ENCODE measurements at places on chromosomes 2 and 18.

- no peak for DNase-seq
Measured at GRCh38 chr18:78240101-78240500, 739.5 kb upstream of the SALL3 start.

- DNase-seq = peak; percentile 14
Measured at GRCh38 chr2:48131539-48132270, 225.4 kb upstream of the FBXO11 start.

- DNase-seq = no peak
Measured at GRCh38 chr2:145315053-145315452, 795.1 kb upstream of the ZEB2 start.

GRCh38 chr2:43324259-43325106, 98.1 kb upstream of the ZFP36L2 start:
- DNase-seq = no peak

DNA sequence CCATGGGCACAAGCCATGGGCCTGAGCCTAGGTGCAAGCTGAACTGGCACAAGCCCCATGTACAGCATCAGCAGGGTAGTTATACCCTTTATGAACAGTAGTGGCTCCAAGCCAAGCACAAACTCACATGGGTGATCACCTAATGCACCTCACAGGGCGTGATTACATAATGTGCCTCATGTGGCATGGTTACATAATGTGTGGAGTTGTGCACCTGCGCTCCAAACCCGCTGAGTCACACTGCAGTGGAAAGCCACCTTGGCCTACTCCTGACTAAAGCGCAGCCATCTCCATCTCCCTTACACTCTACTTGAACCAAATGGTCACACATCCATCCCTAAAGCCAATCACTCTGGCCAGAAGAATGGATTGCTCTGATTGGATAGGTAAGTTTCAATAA, 279.7 kb downstream of the MBD2 start:
- DNase-seq = no peak

DNA sequence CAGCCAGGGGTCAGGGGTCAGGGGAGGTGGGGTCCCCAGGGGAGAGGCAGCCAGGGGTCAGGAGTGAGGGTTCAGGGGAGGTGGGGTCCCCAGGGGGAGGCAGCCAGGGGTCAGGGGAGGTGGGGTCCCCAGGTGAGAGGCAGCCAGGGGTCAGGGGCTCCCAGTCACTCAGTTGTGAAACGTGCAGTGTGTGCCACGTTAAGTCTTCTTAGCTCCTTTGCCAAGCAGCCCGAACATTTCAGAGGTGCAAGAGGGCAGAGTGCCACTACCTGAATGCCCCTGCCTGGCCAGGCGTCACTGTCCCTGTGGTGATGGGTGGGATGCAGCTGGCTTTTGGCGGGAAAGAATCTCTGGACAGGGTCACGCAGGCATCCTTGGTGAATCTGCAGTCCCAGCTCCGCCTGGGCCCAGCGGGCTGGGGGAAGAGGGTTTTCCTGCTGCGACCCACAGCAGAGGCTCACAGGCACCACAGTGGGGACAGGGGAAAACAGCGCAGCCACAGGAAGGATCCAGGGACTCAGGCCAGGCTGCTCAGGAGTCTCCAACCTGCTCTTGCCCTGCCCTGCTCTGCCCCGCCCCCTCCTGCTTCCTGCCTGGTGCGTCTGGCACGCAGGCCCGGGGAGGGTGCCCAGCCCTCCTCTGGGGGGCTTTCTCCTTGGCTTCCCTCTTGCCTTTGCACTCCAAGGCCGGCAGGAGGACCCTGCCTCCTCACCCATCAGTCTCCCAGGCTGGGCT, 188.3 kb downstream of the TWIST2 start:
- no peak for DNase-seq

DNA sequence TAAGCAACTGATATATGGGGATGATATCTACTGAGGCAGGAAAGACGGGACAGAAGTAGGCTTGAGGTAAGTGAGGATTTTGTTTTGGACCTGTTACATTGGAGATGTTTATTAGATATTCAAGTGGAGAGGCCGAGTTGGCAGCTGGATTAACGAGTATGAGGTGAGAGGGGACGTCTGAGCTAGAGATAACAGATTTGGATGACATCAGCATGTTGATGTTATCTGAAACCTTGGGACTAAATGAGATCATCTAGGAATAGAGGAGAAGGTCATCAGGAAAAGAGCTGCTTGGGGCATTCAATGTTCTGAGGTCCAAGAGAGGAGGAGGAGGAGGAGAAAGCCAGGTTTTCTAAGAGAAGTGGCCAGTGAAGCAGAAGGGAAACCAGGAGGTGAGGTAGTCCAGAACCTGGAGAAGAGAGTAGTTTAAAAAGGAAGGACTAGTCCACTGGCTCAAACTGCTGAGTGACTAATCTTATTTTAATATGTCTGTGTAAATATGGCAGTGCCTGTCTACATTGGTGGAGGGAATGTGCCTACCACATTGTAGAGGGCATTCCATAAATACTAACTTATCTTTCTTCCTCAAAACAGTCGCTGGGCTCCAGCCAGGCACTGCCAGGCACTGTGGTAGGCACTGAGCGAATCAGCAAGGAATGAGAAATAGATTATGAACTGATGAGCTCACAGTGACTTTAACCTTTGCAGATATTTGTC, 488.3 kb downstream of the DLGAP1 start:
- peak; percentile 86 for DNase-seq

- no peak for DNase-seq
Measured at GRCh38 chr2:32838418-32838817, 108.3 kb upstream of the LTBP1 start.

- peak; percentile 7 for DNase-seq
Measured at GRCh38 chr2:46601328-46601963, 122.1 kb downstream of the TMEM247 start.

DNA sequence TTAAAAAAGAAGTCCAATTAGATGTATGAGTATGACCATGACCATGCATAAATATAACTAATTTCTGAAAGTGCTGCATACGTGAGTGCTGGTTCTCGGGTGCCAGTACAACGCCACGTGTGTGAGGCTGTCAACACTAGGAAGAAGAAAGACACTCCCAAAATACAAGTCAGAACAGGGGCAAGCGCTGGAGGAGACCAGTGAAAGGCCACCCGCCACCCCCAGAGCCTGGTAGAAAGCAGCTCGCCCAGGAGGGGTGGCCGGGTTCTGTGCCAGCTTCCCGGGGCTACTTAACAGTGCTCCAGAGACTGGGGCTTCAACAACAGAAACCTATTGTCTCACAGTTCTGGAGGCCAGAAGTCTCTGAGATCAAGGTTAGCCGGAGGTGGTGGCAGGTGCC, 147.6 kb downstream of the RTP5 start:
- no peak for DNase-seq

GRCh38 chr18:11909591-11910026, 1.5 kb upstream of the MPPE1 start:
- DNase-seq = peak; percentile 43

DNA sequence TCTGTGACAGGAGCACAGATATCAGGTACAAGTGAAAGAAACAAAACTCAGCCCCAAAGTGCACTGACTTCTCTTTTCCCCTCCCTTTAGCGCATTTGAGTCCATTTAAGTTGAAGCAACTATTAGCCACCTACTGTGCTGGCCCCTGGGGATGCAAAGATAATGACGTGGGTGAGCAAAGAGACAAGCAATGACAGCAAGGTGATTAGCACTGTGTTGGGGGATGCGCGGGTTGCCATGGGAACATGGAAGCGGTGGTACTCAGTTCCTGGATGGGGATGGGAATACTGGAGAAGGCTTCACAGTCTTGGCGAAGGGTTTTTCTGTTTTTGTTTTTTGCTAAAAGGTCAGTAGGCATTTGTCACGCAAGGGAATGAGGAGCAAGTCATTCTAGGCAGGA, 205.8 kb downstream of the LDLRAD4 start:
- no peak for DNase-seq

GRCh38 chr2:191115804-191116203, 35.0 kb downstream of the STAT4 start:
- peak; percentile 20 for DNase-seq

DNA sequence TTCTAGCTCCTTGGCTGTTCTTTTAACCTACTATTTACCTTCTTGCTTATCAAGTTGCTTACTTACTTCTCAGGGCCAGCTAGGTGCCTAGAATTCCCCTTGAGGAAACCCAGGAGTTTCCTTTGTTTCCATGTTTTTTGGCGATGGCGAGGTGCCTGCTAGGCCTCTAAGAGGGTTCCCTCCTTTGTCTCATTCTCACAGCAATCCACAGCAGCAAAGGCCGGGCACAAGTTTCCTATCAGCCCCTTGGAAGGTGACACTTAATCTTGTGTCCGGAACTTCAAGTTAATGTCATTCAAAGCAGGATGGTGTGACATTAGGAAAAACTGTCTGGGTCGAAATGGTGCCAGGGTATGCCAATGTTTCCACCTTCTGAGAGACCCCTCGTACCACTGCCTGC, 101.9 kb upstream of the EPC2 start:
- no peak for DNase-seq

- DNase-seq = peak; percentile 38
Measured at GRCh38 chr2:165067643-165068486, 112.5 kb upstream of the SLC38A11 start.

GRCh38 chr2:128500138-128500800, 181.6 kb upstream of the HS6ST1 start:
- no peak for DNase-seq

- DNase-seq = no peak
Measured at GRCh38 chr2:128440666-128441340, 122.1 kb upstream of the HS6ST1 start.

DNA sequence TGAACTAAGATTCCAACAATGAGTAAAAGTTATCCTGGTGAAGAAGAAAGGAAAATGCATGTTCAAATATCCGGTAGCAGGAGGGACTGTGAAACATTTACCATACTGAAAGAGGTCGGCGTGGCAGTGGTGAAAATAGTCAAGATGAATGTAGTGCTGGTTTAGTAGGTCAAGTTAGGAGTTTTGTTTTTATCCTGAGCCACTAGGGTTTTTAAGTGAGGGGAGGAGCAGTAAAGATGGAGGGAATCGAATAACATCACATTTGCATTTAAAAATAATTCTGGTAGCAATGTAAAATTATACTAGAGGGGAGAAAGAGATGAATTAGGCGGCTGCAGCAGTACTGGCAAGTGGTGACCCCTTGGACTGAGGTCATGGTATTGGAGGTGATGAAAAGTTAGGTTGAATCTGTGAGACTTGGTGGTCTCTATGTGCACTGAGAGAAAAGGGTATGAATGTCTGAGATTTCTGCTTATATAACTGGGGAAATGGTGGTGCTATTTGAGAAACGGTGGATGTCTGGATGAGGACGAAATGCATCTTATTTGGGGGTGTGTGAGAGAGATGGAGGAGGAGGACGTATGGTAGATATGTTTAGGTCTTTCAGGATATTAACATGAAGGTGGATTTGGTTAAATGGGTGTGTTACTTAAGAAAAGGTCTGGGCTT, 5.9 kb downstream of the VAPA start:
- DNase-seq = no peak

- DNase-seq = peak; percentile 69
Measured at GRCh38 chr2:33021542-33022227, 74.9 kb downstream of the LTBP1 start.

- no peak for DNase-seq
Measured at GRCh38 chr2:252001-252602, 11.7 kb downstream of the SH3YL1 start.

GRCh38 chr18:75507636-75508035, 80.1 kb upstream of the SMIM21 start:
- peak; percentile 53 for DNase-seq

DNA sequence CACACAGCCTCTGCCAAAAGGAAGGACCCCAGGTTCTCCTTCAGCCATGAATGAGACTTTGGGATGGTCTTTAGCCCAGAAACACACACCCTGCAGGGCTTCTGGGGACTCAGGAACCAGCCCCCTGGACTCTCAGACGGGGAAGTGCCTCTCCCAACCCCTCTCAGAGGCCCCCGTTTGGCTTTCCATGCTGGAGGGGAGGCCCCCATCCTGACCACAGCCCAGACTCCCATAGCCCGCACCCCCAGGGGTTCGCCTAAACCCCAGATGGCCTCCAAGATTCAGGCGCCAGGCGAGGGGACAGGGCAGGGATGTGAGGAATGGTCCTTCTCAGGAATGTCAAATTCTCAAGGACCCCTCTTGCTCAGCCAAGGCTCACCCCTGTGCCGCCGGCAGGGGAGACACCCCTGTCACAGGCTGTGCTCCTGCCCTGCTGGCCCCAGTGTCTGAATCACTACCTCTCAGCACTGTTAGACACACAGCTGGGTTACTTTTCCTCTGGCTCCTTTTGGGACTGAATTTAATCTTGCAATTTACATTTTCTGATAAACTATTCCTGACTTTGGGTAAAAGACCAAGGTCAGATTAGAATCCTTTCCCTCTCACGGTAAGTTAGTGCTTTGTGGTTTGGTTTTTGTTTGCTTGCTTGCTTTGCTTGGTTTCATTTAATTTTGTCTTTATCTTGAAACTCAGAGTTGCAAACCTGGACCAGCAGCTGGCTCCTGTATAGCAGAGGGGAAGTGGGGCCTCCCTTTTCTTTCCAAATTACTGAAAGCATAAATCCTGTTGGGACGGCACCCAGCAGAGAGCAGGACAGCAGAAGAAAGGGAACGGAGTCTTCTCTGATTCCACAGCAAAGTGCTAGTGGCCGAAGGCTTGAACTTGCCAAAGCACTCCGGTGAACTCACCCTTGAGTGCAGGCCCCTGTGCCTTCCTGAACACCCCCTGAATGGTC, 198.9 kb upstream of the RAB6C start:
- DNase-seq = no peak

DNA sequence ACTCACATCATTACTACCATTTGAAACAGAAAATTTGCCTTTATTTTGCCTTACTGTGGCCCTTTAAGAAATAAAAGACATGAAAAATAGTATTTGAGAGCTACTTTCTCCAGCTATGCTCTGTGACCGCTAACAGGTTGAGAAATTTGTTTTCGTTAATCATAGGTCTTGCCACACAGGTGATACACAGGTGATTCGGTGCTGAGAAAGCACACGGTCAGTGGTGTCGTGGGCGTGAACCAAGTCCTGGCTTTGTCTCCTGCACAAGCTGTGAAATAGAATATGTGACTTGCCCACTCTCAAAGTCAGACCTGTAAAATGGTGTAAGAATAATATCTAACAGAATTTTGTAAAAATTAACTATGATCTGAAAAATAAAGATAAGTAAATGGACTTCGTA, 155.3 kb upstream of the SLC39A10 start:
- DNase-seq = no peak

- no peak for DNase-seq
Measured at GRCh38 chr2:201132518-201132917, 16.6 kb downstream of the CFLAR start.

GRCh38 chr2:224847381-224847780, 131.2 kb upstream of the CCDC195 start:
- no peak for DNase-seq

DNA sequence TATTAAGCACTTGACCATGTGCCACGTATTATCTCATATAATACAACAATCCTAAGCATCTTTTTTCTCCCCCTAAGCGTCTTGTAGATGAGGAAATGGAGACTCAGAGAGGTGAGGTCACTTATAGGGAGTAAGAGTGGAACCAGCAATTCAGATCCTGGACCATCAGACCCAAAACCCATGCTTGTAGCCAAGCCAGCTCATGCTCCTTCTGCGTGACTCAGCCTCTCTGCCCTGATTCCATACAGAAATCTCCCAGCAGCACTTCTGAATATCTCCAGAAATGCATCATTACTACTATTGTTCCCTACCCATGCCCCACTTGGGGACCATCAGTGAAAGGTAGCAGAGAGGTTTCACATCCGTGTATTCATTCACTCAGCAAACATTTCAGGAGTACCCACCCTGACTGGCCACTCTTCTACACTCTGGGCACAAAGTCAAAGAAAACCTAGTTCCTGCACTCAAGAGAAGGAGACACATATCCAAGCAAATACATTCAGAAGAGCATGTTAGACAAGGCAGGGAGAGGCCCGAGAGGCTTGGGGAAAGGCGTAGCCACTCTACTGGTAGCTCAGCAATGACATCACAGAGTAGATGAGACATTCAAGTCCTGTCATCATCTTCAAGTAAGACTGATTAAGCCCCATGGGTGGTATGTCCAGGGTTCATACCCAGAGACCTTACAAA, 141.9 kb downstream of the MTCL1 start:
- DNase-seq = no peak

Measured in EL (cell line).